ENCODE measurements at places on chromosomes 7 and 10.

- no peak for DNase-seq
Observed at GRCh38 chr7:147858421-147858820, 732.1 kb upstream of the C7orf33 start.

GRCh38 chr10:60139290-60139689 is 232.9 kb upstream of the CCDC6 start:
- no peak for DNase-seq

- no peak for DNase-seq
Observed at GRCh38 chr10:11318826-11319598, 292.4 kb downstream of the USP6NL start.

GRCh38 chr10:44921061-44921460 is 9.9 kb downstream of the TMEM72 start:
- DNase-seq, result no peak

GRCh38 chr10:30594077-30594476 is 35.5 kb downstream of the LYZL2 start:
- no peak for DNase-seq

DNA sequence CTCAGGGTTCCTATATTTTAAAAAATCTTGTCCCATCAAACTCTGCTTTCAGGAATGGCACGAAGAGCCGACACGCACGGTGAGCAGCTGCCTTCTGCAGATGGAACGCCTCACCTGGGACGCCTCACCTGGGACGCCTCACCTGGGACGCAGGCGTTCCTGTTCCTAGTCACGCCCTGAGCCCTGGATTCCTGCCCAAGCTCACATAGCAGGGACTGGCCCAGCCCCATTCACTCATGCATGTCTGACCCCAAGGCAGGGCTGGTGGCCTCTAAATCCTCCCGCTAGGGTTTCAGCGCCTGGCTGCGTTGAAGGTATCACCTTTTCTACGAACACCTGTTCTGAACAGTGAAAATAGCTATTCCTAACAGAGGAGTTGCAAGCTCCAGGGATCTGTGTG is 49.8 kb downstream of the CARD11 start:
- DNase-seq, result no peak

DNA sequence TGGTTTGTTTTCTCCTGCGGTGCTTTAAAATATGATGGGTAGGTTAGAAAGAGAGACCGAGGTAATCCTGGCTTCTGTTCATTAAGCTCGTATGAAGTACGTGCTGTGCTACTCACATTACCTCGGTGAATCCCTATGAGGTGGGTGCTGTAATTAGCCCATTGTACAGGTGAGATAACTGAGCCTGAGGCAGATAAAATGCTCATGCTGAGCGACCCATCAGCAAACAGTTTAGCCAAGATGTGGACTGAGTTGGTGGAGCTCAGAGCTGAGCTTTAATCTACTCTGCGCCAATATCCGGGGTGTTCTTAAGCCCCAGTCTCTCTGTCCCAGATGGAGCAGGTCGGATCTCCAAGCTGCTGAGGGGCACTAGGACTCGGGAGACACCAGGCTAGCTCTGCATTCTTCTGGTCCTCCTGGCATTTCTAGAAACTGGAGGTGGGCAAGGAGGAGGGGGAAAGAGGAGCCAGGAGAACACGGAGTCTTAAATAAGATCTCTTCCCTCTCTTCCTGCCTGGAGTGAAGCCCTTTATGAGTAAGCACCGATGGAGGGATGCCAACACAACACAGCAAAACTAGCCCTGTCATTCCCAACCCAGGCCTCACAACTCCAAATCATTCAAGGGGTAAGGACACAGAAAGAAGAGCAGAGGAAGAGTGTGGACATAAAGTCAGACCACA is 458.5 kb downstream of the KCNMA1 start:
- DNase-seq, result no peak

DNA sequence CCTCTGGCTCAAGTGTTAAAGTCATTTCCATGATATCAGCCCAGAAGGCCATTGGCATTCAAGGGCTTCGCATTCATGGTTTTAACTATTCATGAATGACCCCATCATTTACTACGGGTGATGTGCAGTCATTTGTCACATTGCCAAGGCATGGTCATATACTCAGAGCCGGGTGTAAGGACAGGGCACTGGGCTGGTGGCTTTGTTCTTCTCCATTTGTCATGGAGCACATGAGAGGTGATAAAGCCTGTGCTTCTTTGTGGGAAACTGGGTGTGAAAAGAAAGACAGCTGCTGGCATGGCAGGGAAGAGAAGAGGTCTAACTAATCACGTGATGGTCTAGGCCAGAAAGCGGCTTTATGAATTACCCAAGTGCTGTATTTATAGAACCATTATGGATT is 132.2 kb upstream of the PLXNA4 start:
- no peak for DNase-seq

DNA sequence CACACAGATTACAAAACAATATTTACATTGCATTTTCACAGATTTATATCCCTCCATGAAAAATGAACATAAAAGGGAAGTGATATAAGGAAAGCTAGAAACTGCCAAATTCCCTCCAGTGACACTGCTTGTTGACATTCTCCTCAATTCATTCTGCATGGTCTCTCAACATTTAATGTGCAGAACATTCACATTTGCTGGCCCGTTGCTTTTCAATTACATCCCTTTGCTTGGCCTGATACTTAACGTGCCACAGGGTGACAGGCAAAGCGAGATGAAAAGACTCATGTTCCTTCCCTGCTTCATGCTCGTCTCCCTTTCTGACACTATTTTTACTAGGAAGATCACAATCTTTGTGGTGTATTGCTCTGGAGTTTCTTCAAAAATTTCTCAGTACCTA is 1019.7 kb upstream of the LRRN3 start:
- no peak for DNase-seq

GRCh38 chr10:99667108-99667751 is 7.9 kb downstream of the ENTPD7 start:
- DNase-seq, result no peak

DNA sequence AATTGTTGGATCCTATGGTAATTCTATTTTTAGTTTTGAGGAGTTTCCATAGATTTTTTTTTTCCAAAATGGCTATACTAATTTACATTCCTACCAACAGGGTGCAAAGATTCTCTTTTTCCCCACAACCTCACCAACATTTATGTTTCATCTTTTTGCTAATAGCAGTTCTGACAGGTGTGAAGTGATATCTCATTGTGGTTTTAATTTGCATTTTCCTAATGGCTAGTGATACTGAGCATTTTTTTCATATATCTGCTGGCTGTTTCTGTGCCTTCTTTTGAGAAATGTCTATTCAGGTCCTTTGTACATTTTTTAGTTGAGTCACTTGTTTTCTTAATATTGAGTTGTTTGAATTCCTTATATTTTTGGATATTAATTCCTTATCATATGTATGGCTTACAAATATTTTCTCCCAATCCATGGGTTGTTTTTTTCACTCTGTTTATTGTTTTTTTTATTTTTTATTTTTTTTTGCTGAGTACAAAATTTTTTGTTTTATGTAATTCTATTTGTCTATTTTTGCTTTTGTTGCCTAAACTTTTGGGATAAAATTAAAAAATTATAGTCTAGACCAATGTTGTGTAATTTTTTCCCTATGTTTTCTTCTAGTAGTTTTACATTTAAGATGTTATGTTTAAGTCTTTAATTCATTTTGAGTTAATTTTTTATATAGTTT is 205.9 kb upstream of the ADCY1 start:
- DNase-seq, result no peak

DNA sequence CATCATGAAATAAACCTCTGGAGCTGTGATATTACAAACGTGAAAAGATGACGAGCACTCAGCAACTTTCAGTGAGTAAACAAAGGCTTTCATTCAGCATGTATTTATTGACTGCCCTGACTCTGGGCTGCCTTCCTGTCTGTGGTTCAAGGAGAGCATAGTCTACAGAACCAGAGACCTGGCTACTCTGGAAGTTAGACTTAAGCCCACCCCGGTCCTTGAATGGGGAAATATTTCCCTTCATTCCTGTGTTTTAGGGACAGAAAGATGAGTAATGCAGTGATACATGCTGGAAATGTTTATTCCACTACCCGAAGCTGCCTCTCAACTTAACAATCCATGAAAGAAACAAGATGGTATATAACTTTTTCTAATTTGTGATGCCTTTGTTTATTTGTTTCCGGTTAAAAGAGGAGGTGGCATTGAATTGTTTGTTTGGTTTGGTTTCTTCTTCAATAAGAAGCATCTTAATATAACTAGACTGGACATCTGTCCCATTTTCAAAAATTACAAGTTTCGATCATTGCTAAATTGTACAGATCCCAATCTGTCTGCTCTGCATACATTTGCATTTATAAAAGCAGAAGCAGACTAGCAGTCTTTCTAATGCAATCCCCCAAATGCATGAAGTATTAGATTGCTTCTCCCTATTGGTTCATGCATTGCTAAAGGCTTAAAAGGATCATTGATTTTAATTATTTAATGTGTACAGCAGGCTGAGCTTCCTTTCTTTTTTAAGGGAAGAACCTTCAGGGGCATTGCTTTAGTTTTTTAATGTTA is 57.7 kb downstream of the TRUB1 start:
- DNase-seq, result no peak

DNA sequence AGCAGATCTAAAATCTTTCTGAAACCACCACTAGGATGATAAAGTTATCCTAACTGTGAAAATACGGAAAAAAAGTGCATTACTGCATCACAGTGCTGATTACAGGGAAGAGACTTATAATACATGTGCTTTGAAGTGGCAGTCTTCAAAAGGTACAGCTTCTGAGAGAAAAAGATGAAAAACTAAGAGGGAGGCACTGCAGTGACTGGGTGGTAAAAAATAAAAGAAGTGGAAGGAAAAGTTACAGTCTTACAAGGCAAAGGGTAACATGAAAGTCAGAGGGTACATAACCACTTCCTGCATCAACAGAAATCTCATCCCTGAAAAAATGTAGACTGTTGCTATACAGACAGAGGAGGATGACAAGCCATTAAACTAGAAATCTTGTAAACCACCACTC is 465.3 kb downstream of the ACTR3B start:
- no peak for DNase-seq

- DNase-seq, result no peak
Observed at GRCh38 chr7:22730921-22731654, 4.1 kb downstream of the IL6 start.

GRCh38 chr7:423312-424260 is 96.1 kb downstream of the PDGFA start:
- DNase-seq, result no peak

DNA sequence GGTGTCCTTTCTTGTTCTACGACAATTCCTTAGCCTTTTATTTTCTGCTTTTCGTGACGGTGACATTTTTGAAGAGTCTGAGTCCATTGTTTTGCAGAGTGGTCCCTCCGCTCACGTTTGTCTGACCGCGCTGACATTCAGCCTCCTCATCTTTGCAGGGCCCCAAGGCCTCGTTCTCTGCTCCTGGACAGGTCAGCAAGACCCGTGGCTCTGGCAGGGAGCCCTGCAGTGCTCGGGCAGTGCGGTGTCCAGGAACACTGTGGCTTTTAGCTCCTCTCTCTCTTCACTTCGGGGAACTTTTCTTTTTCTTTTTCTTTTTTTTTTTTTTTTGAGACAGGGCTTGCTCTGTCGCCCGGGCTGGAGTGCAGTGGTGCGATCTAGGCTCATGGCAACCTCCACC is 142.5 kb downstream of the DNAJB6 start:
- no peak for DNase-seq

DNA sequence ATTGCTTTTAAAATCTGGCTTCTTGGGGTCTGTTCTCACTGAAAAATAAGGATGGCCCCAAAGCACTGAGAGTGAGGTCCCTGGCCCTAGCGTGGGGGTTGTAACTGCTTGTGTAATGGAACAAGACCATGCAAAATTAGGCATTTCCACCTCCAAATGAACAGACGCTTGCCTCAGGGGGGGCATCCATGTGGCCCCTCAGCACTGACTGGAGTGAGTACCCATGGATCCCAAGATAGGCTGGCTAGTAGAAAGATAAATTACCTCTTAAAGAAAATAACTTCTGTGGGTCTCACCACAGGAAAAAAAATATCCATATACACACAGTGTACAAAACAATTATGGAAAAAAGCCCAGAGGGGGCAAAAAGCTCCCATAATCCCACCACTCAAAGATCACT is 15.2 kb upstream of the CPA1 start:
- no peak for DNase-seq

DNA sequence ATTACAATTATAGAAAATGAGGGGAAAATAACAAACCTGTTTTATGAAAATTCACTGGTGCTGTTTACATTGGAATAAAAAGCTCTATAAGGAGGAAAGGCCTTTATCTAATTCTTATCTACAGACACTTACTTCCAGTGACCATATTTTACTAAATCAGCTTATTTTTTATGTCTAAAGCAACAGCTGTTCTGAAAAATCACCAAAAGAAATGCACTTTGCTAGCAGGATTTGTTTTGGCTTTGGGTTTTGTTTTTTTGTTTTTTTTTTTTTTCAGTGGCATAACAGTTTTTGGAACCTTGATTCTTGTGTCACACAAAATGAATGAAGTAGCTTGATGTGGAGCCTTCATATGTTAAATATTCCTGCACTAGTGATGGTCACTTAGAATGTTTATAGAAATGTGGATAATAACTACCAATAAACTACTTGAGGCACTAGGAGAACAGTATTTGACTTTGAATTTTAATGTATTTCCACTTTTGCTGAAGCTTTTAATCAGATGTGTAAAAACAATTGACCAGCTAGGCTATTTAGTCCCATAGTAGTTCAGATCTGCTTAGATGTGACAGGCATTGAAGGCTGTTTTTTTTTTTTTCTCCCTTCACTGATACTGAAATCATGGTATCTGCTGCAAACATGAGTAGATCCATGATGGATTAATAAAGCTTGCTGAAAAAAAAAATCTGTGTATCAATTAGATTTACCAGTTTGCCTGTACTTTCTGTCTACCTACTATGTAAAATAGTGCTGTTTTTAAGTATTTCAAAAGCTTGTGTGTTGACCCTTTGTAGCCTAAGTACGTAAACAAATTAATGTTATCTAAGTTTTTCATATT is 2.8 kb downstream of the ARL4A start:
- no peak for DNase-seq

- DNase-seq, result no peak
Observed at GRCh38 chr10:787933-788651, 98.6 kb upstream of the DIP2C start.

DNA sequence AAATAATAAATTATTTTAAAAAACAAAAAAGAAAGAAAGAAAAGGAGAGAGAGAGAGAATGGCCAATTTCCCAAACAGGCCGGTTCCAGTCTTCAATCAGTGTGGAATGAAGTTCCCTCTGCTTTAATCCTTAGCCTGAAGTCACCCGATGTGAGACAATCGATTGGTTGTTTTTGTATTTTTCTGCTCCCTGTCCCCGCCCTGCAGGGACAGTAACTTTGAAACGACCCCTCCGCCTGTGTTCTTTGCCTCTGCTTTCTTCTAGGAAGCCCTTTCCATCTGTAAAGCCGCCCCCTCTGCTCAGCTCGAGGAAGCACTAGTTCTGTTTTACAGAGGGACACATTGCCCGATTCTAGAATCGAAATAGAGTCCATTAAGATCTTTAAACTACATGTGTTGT is 33.4 kb downstream of the FOXL3 start:
- no peak for DNase-seq

GRCh38 chr7:18559756-18560155 is 64.2 kb downstream of the HDAC9 start:
- DNase-seq, result no peak

Measured in SIG-M5 (cell line).